NCI-H460 (cell line): ENCODE measurements at places on chromosomes 13 and 19. TPM values are rescaled to one million over a fixed set of nuclear protein-coding genes. Genes with fewer than 3 reads are reported as not detected.

The SIAH3 gene
- total RNA-seq, result not detected in 2 replicates

- peak; percentile 37 for DNase-seq
Measured at GRCh38 chr19:42440357-42441048, 2.2 kb downstream of the CXCL17 start.

GRCh38 chr13:87344176-87344575, 327.0 kb upstream of the SLITRK5 start:
- no peak for DNase-seq

DNA sequence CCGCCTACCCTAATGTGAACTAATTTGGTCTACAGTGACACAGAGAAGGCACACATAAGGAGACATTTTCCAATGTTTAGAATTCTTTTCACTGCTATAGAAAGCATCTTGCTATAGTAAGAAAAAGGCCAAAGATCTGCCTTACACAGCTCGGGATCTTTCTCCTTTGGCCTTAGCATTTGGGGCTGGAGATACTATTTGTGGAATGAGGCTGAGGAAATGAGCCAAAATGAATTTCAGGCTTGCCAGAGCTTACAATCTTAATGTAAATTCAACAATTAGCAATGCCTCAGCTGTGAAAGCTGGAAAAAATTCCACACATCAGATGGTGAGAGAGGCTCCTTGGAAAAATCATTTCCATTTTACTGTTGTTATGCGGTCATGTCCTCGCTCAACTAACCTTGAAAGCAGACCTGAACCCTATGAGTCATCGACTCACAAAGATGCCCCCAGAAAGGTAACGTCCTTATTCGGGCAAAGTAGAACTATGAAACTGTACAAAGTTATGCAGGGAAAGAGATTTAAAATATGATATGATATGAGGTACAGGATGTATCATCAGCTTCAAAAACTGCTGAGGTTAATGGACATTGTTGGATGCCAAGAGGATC, 324.5 kb upstream of the NBEA start:
- DNase-seq, result no peak

- no peak for DNase-seq
Measured at GRCh38 chr19:11626252-11626651, 29.0 kb downstream of the ZNF627 start.

The NLRP11 gene
- not detected in 2 replicates for total RNA-seq

DNA sequence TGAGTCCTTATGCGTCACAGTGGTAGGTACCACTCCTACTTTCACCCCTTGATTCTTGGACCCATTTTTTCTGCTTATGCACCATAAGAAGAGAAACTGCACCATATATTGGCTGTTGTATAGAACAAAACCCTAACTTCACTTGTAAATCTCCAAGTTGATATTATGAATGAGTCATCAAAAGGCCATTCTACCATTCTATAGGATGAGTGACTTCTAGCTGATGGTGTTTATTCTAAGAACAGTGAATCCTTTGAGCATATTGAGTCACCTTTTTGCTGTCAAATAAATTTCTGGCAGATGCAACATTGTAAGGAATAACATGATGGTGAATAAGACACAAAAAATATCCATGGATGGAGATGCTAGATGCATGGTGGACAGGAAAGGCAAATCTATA, 57.7 kb downstream of the POLR1D start:
- DNase-seq, result no peak

DNA sequence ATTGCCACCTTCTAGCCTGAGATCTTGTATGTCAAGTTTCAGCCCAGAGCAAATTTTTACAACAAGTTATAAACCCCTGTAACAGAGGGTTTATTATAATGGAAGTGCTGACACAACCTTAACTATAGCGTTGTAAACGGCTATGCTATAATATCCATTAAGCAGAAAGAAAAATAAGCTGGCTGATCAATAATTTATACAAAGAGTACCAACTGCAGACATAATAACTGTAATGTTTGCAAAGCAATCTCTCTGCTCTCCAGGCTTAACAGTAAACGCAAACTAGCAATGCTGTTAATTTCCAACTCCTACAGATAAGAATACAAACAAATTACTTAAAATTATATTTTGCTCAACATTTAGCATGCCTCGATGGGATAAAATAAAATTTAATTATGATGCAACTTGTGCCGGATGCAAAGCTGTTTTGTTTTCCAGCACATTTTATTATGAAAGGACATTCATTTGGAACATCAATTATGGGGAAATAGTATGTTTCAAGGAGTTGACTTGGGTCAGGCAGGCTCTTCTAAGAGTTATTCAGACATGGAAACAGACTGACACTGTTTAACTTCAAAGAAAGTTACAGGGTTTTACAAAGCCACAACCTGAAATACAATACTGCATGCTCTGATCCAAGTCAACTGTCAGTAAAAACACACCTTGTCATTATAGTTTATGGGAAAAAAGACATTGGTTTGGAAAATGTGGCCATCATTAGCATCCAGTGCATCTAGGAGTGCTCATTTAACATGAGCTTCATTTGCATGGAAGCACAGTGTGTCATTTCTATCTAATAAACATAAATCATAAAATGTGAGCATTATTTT, 6.6 kb upstream of the DACH1 start:
- no peak for DNase-seq

The KLK12 gene
- not detected in 2 replicates for total RNA-seq
